Memory B cell (primary cell): ENCODE measurements at places on chromosomes 1 and 21.

- DNase-seq: no peak
Observed at GRCh38 chr1:78047631-78048030, 1.9 kb downstream of the GIPC2 start.

GRCh38 chr1:233614743-233615521, 1.0 kb downstream of the KCNK1 start:
- DNase-seq: no peak

GRCh38 chr1:41650028-41650880, 165.8 kb upstream of the EDN2 start:
- DNase-seq: no peak

- no peak for DNase-seq
Observed at GRCh38 chr1:235929216-235929615, 62.5 kb upstream of the LYST start.

DNA sequence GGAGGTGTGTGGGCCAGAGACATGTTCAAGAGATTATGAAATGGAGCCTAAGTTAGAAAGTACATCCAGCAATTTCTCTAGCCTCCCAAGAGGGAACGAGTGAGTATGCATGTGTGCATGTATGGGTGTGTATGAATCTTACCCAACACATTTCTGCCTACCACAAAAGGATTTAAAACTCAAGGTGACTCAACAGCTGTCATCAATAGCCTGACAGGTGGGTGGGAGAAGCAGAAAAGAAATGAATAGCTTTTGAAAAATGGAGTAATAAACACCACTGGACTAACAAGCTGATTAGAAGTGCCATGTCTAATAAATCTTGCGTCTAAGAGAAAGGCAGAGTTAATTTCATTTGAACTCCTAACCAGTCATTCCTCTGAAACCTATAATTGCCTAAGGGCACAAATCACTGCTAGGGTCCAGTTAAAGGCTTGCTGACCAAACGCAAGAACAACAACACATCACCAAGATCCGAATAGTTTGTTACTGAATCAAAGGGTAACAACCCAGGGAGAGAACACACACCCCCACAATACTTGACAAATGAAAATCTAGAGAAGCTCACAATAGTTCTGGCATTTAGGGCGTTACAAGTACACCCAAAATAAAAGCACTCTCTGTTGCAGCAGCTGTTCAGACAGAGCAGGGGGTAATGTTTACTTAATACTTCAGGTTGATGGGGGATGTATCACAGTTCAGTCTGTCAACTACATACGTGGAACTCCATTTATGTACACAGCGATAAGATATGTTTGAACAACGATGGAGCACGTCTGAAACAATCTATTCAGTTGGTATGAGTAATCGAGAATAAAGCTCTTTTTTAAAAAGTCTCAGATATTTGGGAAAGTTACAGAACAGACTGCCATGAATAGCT, 1.4 kb downstream of the KIAA0319L start:
- DNase-seq: no peak
